Cardiac septum (tissue), 1 donor: ENCODE measurements at places on chromosomes 3 and 15. TPM values are rescaled to one million over a fixed set of nuclear protein-coding genes. Genes with fewer than 3 reads are reported as not detected.
A peak's percentile ranks its signal among the peaks of the same experiment; 100 is the strongest.

- DNase-seq = no peak
Observed at GRCh38 chr15:61337541-61337940, 108.4 kb upstream of the RORA start.

DNA sequence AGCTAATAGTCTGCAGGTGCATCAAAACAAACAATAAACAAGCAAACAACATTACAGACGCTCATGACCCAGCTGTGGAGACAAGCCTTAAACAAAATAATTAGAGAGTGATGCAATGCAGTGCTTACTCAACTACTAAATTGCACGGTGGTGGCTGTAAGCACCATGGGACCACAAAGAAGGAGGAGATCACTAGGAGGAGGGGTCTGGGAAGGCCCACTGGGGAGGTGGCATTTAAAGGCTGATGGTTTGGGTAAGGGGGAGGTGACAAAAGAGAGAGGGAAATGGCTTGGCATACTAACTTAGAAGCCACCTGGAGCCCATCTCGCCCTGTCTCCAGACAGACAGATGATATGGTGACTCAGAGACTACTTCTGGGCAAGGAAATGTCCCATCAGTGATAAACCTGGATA, 516.7 kb downstream of the FOXP1 start:
- DNase-seq = no peak

Gene GOLGA6B
- total RNA-seq = not detected

Gene CTXN2
- not detected for total RNA-seq

GRCh38 chr3:154132777-154133375, 11.7 kb downstream of the ARHGEF26 start:
- DNase-seq = no peak

DNA sequence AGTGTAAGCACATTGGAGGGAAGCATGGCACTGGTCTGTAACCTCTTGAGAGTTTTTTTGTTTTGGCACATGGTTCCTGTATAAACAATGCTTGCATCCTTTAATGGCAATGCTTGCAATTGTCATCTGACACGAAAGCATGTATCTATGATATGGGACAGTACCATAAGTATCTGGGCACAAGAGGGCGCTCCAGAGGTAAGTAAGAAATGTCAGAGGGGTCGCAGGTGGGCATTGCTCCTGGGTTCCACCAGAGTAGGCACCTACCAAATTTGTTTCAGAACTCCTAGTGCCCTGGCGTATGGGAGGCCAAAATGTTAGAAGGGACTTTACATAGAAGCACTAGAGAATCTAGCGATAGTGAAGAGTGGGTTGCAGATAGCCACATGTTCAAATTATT, 58.7 kb upstream of the BCHE start:
- no peak for DNase-seq

Gene PLCH1
- total RNA-seq = 0.16 TPM

DNA sequence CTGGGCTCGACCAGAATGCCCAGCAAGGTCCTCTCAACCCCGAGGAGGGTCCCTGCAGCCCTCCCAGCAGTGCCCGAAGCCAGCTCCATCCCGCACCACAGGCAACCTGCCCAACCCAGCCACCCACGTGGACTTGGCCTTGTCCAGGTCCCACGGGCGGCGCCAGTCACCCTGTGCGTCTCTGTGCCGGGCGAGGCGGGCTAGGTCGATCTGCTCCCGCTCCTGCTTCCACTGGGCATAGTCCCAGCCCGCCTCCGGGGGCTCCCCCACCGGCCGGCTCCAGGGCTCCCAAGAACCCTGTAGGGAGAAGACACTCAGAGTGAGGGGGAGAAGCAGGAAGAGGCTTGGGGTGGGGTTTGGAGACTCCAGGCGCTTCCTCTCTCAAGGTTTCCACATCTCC, 3.1 kb downstream of the CCDC9B start:
- no peak for DNase-seq

Gene GOLGA8K
- 0.83 TPM for total RNA-seq

GRCh38 chr3:69309814-69310213, 76.1 kb downstream of the FRMD4B start:
- DNase-seq = no peak

DNA sequence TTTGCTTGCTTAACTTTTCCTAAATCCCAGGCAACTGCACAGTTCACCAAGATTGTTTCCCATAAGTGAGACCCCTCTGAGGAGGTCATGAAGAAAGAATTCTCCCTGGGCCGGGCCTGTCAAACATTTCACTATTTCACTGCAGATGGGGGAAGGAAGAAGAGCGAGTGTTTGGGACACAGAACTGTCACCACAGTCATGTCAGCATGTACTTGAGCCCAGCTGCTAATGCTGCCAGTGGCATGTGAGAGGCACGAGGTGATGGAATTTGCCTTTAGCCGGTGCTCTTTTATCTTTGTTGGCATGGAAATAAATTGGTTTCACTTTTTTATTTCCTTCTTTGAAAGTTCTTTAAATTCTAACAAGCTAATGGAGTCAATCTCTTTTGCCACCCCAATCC, 277.9 kb upstream of the GADL1 start:
- DNase-seq = no peak

- no peak for DNase-seq
Observed at GRCh38 chr3:97975466-97975865, 3.2 kb upstream of the RIOX2 start.

Gene CD96
- total RNA-seq = 0.57 TPM

DNA sequence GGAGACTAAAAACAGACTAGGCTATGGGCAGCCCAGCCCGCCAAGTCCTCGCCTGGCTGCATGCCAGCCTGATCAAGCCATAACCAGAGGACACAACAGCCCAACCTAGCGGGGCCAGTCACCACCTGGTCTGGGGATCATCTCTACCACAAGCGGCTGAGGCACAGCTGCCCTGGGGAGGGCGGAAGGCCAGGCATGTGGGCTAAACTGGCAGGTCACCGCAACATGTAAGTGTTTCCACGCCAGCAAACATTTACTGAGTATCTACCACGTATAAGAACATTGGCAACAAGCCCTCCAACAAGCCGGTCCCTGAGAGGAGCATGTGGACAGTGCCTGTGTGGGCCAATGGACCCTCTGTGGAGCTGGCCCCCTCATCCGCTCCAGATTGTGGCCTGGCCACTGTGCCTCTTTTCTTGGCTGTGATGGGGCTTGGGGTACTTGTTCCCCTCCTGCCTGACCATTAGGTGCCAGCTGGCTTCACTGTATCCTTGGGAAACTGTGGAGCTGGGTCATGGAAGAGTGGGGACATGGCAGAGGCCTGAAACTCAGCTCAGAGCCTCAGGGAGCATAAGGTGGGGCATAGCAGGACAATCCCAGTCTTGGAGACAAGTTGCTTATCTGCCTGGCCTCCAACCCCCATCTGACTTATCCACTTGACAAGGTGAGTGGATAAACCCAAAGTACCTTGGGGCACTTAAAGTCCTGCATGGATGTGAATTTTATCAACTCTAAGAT, 9.0 kb downstream of the UBXN7 start:
- DNase-seq = peak; percentile 87

- no peak for DNase-seq
Observed at GRCh38 chr3:37103103-37103808, 71.1 kb downstream of the LRRFIP2 start.

- no peak for DNase-seq
Observed at GRCh38 chr3:146093896-146094295, 67.1 kb downstream of the PLOD2 start.

Gene CILP
- total RNA-seq = 24.0 TPM

DNA sequence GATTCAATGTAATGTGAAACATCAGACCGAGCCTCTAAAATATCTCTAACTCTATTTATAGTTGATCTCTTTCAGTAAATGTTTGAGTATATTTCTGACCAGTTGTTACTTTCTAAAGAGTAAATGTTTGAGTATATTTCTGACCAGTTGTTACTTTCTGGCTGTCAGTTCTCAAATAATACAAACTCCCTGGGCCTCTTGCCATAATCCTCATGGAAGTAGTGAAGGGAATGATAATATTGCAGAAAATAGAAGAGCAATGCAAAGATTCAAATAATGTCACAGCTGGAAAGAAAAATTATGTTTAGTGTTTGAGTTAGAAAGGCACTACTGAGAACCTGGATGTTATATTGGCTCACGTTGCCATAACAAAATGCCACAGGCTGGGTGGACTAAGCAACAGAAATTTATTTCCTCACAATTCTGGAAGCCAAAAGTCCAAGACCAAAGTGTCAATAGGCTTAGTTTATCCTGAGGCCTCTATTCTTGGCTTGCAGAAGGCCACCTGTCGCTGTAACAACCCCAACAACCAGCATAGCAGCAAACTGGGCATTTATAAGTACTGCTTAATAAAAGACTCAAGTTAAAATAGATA, 470.6 kb upstream of the BCHE start:
- DNase-seq = no peak

GRCh38 chr15:67882487-67883233, 42.8 kb upstream of the RNU6-1 start:
- DNase-seq = no peak

DNA sequence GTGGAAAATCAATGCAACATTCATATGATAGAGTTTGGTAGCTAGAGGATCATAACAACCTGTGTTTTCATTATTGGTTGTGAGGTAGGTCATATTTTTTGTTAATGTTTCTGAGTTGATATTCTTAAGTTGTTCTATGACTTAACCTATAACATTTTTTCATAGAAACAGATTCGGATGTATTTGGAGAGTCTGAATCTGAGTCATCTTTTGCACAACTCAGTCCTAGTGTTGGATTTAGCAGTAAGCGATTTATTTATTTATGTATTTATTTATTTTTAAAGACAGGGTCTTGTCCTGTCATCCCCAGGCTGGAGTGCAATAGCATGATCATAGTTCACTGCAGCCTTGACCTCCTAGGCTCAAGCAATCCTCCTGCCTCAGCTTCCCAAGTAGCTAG, 292.8 kb upstream of the ZNF717 start:
- no peak for DNase-seq

DNA sequence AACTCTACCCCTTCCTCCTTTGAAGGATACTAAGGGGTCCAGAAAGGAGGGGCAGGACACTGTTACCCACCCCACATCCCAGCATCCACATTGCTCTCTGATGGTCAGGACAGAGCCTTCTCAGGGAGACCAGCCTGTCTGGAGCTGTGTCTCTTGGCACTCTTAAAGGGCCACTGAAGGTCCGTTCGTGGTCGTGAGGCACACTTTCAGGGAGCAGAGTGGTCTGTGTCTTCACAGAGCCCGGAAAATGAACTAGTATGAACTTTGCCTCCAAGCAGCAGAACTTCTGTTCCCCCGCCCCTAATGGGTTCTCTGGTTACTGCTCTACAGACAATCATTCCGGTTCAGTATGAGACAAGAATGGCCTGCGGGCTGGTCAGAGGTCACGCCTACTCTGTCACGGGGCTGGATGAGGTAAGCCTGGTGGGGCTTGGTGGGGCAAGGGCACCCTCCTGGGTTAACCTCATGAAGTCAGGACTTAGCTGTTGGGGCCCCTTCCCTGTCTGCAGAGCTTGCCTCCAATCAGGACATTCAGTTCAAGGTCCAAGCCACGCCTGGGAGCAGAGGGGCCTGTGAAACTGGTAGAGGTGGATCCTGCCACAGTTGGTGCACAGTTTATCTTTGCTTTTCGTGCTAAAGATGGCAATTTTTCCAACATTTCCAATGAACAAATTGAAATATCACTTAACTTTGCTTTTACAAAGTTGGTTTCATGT, 33.2 kb downstream of the CAPN3 start:
- no peak for DNase-seq
